Pancreas (tissue), 10 donors: ENCODE measurements at places on chromosomes 7 and 10. TPM values are rescaled to one million over a fixed set of nuclear protein-coding genes. Genes with fewer than 3 reads are reported as not detected.

GRCh38 chr10:121796342-121796741, 131.5 kb downstream of the ATE1 start:
- H3K36me3 ChIP-seq, result no peaks in the 10 kb centered on the region
- no peak overlapping the region for H3K27ac ChIP-seq

DNA sequence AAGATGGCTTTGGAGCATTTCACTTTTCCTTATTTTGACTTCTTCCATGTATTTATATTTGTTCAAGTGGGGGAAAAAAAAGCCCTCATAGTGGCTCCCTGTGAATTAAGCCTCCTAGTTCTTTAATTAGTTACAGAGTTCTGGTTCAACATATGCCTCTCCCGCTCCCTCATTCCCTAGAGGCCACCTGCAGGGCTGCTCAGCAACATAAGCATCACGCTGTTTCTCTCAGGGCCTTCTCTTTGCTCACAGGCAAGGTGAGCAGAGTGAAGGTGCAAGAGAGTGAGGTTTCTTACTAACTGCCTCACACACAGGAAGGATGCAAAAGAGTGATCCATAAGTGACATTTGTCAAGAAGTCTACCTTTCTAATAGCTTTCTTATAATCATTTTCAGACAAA, 196.7 kb downstream of the SEMA3E start:
- H3K27me3 ChIP-seq, result no peaks in the 10 kb centered on the region
- H3K27ac ChIP-seq, result no peak overlapping the region
- no peak for DNase-seq

GRCh38 chr10:104897696-104898095, 256.6 kb downstream of the SORCS3 start:
- H3K4me1 ChIP-seq, result no peaks in the 10 kb centered on the region
- H3K27ac ChIP-seq, result no peak overlapping the region
- no peaks in the 10 kb centered on the region for H3K36me3 ChIP-seq
- H3K4me3 ChIP-seq, result no peak overlapping the region

- H3K4me3 ChIP-seq, result no peak overlapping the region
- no peaks in the 10 kb centered on the region for H3K4me1 ChIP-seq
- DNase-seq, result peak; percentile 26
- no peaks in the 10 kb centered on the region for H3K27me3 ChIP-seq
These were observed 118.2 kb downstream of the PTPN20 start for GRCh38 chr10:47029181-47030009.

- H3K4me3 ChIP-seq, result no peak overlapping the region
- no peaks in the 10 kb centered on the region for H3K4me1 ChIP-seq
- H3K27me3 ChIP-seq, result no peaks in the 10 kb centered on the region
- no peak for DNase-seq
- H3K27ac ChIP-seq, result no peak overlapping the region
- no peaks in the 10 kb centered on the region for H3K36me3 ChIP-seq
These were observed 3.1 kb upstream of the FAM171A1 start for GRCh38 chr10:15374156-15374555.

- peak within 1 kb of the TSS; percentile 44 for H3K4me3 ChIP-seq
- peaks cover 4% of the 10 kb centered on the region for H3K36me3 ChIP-seq
- H3K27me3 ChIP-seq, result no peaks in the 10 kb centered on the region
- peak within 1 kb of the TSS; percentile 63 for H3K27ac ChIP-seq
- peaks cover 4% of the 10 kb centered on the region for H3K4me1 ChIP-seq
These were observed at the start of gene ADRA2A for GRCh38 chr10:111076682-111077478. Gene ADRA2A, plus strand, starts transcription at chr10:111077029. Its CDS starts 968 bp downstream, at chr10:111077997.

DNA sequence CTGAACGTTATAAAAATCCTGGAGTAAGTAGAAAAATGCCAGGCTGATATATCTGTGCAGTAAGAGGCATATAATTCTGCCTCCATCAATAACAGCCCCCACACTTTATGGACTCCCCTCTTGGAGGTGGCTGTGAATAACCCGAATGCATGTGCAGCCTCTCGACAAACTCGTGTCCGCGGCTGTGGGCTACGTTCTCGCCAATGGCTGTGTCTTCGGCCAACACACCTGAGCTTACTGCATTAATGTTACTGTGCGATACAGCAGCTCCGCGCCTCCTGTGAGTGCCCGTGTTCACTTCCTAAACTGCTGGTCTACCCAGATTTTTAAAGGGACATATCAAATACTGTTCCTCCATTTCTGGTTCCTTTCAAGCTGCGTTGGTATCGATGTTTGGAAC, 209.4 kb downstream of the ADARB2 start:
- H3K27ac ChIP-seq, result no peak overlapping the region
- H3K4me1 ChIP-seq, result no peaks in the 10 kb centered on the region
- H3K4me3 ChIP-seq, result no peak overlapping the region
- DNase-seq, result no peak

- H3K4me1 ChIP-seq, result no peaks in the 10 kb centered on the region
- no peak for DNase-seq
- H3K36me3 ChIP-seq, result no peaks in the 10 kb centered on the region
- no peak overlapping the region for H3K27ac ChIP-seq
- no peak overlapping the region for H3K4me3 ChIP-seq
These were observed 21.8 kb upstream of the AKR1B1 start for GRCh38 chr7:134480730-134481129.

The MPP7 gene
- polyA plus RNA-seq, result 5.0 TPM

The CCDC172 gene
- polyA plus RNA-seq, result not detected

The SPDYE2B gene
- polyA plus RNA-seq, result not detected
